HT-29 (cell line): ENCODE measurements at places on chromosomes 2 and 18. TPM values are rescaled to one million over a fixed set of nuclear protein-coding genes. Genes with fewer than 3 reads are reported as not detected.

DNA sequence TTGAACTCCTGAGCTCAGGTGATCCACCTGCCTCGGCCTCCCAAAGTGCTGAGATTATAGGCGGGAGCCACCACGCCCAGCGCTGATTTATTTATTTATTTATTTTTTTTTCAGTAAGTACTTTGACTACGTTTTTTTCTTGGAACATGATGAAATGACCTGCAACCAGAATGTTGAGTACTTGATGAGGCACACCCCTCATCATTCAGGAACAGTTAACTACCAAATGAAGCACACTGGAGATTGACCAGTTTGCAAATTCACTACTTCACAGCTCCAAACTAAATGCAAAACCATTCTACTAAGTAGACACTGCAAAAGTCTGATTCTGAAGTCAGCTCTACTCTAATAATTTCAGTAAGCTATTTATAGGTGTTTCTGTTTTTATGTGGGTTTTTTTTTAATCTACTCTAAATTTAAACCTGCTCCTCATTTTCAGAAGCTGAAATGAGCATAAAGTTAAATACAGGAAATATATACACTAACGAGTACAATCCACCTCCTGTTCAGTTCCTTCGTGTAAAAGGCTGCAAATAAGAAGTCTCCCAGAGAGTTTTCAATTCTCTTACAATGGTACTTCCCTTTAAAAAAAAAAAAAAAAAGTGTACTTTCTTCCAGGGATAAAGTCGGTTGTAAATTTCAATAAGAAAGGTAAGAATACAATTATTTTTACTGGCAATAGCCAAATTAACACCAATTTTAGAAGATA, 1.4 kb downstream of the GFPT1 start:
- DNase-seq: peak; percentile 34

DNA sequence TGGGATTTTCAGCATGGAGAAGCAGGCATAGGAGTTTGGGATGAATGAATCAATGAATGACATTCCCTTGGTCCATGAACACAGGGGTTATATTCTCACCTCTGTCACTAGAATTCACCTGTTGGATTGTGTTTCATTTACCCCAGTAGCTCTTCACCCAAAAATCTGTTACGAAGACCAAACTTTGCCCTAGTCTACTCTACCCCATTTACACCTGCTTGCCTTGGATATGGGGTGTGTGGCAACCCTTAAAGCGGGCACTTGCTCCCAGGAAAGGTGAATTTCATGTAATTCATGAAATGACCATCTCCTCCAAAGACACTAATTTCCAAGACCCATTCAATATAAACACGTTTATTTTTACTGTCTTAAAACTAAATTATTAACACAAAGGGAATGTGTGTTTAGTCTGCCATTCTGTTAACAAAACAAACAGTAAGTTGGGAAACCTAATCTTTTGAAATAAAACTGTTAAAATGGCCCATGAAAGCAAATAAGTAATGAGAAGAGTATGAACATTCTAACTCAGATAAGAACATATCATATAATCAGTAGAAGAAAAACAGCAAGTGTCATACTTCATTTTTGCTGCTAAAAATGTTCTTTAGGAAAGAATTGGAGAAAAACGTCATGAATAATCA, 268.0 kb downstream of the NAPG start:
- no peak for DNase-seq

GRCh38 chr18:4405965-4406364, 49.1 kb downstream of the DLGAP1 start:
- DNase-seq: no peak

- no peak for DNase-seq
These were observed 1889.7 kb upstream of the CELF4 start for GRCh38 chr18:39455285-39455684.

DNA sequence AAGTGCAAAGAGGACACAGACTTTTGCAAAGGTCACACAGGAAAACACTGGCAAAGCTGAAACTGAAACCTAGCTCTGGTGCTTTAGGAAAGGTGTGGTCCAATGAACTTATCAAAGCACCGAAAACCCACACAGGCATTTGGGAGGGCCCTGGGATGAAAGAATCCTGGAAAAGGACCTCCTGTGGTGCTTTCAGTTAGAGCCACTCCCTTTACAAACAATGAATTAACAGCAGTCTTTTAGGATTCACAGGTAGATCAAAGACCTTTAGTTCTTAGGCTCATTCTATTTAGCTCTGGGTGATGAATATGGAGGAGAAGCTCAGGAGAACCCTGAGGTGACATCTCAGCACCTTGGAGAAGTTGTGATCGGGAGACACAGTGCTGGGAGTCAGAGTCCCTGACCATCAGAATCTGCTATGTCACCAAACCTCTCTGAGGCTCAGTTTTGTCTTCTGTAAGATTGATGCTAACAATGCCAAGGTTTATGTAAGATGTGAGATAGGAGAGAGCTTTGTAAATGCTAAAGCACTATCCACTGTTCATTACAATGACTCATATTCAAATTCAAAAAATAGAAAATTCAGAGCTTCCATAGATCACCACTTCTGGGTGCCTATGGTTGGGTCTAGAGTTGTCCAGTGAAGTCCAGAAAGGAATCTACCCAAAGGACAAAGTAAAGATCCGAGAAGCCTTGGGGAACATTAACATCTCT, 39.3 kb downstream of the VSNL1 start:
- DNase-seq: no peak

DNA sequence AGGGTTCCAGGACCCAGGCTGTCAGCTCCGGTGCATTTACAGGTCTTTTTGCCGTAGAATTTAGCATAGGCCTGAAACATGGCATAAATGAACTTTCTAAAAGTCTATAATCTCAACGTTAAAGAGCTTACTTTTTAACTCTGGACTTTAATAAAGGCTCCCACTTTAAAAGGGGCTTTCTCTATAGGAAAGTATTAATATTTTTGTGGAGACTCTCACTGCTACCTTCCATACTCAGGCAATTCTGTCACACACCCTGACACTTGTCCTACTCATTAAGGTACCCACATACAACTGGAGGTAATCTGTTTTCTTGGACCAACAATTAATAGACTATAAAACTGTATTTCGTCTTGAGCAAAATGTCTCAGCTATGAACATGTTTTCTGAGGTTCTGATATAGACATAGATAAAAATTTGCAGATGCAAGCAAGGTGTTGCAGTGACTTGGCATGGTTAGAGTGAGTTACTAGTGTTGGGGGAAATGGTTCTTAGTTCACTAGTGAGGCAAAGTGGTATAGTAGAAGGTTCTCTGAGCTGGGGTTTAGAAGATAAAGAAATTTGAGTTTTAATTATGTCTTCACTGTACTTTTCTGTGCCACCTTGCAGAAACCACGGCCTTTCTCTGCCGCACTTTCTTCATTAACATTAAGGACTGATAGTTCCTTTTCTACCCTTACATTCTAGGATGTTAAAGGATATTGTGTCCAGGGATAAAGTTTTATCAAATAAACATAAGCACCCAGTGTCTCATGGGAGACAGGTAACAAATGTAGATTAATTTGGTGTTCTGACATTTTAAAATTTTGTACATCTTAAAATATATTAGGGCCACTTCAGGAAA, 10.8 kb upstream of the NR4A2 start:
- no peak for DNase-seq

DNA sequence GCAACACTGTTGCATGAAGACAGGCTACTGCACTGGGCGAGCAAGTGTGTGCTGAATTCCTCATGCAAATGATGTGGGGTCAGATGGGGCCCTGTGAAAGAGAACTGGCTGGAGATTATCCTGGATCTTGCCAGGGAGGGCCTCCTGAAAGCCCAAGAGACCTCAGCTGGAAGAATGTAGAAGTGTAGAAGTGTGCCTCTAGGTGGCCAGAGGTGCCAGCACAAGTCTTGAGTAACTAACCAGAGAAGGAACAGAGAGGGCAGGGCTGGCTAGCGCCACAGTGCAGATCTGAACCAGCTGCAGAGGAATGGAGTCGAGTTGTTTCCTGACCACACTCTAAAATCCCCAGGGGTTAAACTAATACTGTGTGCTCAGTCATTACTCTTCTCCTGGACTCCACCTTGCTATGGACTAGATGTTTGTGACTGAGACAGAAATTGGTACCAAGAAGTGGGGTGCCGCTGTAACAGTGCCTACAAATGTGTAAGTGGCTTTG, 399.3 kb downstream of the LRATD1 start:
- DNase-seq: peak; percentile 9

GRCh38 chr2:118913803-118914645, 28.0 kb upstream of the MARCO start:
- no peak for DNase-seq

The OTOF gene
- under 0.01 TPM in 1 of 2 replicates, not detected in the other for total RNA-seq

The CFLAR gene
- total RNA-seq: 30.6 and 41.2 TPM in 2 replicates

The BOK gene
- 50.4 and 54.8 TPM in 2 replicates for total RNA-seq
